ENCODE measurements at places on chromosomes 1 and 21.

DNA sequence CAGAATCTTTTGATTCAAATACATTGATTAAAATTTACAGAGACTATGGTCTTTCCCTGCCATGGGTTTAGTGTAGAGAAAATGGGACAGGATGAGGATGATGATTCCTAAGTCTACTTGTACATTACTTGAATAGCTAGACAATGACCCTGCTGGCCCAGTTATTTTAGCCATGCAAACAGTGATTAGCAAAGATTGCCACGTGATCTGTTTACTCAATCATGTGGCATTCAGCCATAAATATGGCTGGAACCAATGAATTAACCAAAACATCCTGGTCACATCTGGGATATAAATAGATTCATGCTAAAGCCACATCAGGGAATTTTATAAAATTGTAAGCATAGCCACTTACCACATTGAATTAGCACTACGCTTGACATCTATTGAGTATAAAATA is 167.3 kb downstream of the PBX1 start:
- DNase-seq = no peak

- DNase-seq = no peak
Observed at GRCh38 chr1:8742022-8742924, 75.2 kb downstream of the RERE start.

DNA sequence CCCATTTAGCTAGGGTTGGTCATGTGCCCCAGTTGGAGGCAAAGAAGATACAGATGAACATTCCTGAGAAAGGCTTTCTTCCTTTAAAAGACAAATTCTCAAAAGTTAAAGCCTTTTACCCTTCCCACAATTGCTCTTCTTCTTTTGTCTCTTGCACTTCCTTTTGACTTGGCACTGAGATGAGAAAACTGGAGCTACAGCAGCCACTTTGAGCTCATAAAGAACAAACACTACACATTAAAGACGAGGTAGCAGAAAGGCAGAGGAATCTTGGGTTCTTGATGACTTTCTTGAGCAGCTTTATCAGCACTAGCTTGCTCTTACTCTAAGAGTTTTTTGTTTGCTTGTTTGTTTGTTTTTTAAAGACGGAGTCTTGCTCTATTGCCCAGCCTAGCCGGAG is 92.2 kb downstream of the DAB1 start:
- DNase-seq = no peak

GRCh38 chr1:74522148-74522547 is 9.7 kb upstream of the LRRC53 start:
- DNase-seq = no peak

GRCh38 chr1:43140010-43140409 is 32.1 kb downstream of the EBNA1BP2 start:
- DNase-seq = no peak

- DNase-seq = no peak
Observed at GRCh38 chr1:212040629-212041412, 5.3 kb downstream of the DTL start.

DNA sequence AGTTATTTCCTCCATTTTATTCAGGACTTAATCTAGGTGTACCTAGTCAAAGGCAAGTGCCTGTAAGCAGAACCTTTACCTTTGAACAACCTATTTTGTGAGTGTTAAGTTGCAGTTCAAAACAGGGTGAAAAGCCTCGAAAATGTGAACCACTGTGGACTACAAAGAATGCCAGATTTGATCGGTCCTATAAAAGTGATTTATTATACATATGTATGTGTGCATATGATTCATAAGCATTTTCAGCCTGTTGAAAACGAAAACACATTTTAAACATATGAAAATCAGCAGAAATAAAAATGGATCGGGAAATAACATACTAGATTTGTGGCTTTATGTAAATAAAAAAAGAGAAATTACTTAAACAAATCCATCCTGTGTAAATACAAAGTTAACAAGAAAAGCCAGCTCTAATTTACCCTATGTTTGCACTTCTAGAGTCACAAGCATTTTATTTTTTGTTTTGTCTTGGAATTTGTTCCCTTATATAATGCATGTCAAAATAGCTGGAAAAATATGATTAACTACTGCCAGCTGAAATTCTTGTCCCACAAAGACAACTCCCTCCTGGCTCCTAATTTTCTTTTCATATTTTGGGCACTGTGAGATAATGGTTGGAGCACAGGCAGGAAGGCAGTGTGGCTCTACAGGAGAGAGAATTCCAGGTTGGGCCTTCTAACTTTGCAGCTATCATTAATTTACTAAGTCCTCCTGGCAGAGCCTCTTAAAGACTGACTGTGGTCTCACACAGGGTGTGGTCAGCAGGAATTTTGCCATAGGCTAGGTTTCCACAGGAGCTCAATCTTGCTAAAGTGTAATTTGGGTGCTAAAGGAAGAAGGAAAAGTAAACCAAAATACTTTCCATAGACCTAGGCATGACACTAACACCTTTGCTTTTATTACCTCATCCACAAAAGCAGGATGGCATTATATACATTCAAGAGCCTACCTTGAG is 70.2 kb upstream of the CDC42BPA start:
- no peak for DNase-seq

- no peak for DNase-seq
Observed at GRCh38 chr1:207935166-207935583, 24.2 kb upstream of the CD34 start.

- no peak for DNase-seq
Observed at GRCh38 chr1:25743164-25744139, 56.5 kb upstream of the SELENON start.

GRCh38 chr1:233233508-233234040 is 62.0 kb downstream of the PCNX2 start:
- no peak for DNase-seq

DNA sequence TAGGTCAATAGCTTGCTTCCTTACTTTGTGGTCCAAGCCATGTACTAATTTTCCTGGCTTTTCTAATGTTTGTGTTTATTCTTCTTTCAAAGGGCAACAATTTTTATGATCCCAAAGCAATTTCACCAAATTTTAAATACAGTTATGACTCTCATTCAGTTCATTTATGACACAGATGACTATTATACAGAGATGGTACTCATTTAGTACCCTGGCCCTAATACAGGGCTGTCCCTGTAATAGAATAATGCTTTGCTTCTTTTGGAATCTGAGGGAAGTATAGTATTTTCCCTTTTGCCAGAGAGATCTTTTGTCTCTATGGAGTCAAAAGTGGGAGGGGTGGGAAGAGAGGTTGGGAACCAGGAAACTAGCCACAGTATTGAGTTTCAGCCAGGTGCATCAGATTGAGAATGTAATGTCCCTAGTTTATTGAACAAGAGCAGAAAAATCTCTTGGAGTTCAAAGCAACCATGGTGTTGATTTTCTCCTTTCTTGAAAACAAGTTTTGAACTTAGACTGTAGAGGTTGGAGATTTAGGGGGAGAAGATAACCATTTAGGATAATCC is 20.4 kb downstream of the DENND2D start:
- DNase-seq = no peak

DNA sequence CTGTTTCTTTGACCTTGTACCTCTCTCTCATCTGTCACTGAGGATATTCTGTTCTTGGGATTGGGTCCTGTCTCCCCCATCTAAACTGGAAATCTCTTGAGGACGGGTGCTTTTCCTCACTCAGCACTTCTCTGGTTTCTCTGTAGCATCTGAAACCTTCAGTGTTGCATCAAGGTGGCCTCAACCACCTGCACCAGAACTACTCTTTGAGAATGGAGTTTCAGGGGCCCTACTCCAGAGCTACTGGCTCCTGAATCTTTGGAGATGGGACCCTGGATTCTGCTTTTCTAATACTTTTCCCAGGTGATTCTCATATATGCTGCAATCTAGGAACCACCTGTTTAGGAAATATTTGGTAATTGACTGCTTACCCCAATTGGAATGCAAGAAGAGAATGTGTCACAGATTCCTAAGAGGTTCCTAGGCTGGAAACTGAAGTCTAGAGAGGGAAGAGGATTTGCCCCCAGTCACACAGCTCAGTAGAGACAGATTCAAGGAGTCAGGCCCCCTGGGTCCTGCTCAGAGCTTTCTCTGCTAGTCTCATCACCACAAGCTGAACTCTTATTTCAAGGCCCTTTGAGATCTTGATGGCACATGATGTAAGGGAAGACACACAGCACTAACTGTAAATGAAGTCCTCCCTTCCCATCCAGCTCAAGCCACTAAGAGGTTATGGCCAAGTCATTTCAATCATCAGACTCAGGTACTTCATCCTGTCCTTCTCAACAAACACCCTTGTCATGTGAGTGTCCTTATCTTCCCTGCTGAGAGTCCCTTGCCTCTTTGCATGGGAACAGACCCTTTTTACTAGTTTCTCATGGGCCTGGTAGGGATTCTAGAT is 48.7 kb downstream of the EIF2D start:
- no peak for DNase-seq

DNA sequence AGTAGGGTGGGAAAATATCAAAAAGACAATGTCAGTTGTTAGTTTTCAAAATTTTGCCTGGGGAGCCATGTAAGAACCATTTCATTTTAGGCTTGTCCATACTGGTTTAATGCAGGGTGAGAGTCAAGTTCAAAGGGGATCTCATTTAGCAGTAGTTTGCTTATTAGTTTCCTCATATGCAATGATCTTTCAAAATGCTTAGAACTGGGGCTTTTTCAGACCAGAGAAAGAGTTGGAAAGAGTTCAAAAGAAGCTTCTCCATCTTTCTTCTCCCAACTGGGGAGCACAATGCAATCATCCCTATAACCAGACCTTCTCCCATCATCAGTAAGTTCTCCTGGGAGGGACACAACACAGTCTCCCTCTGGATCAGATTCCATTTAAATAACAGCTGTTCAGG is 16.5 kb upstream of the SLC30A1 start:
- DNase-seq = no peak

- no peak for DNase-seq
Observed at GRCh38 chr1:67143966-67144365, 9.2 kb upstream of the C1orf141 start.

DNA sequence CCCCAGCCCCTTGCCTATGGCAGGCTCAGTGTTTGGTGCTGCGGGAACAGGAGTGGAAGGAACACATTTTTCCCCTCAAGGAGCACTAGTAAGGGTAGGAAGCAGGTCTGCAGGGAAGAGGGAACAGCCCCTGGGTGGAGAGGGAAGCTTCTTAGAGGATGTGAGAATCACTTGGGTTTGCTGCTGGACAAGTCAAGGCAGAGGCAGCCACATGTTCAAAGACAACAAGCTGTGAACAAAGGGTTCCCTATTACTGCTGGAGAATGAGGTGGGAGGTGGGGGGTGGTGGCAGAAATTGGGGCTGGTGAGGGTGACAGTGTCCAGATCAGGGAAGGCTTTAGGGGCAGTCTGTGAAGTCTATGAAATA is 24.8 kb upstream of the CITED4 start:
- no peak for DNase-seq

GRCh38 chr1:148307583-148308185 is 155.6 kb upstream of the NBPF11 start:
- no peak for DNase-seq

DNA sequence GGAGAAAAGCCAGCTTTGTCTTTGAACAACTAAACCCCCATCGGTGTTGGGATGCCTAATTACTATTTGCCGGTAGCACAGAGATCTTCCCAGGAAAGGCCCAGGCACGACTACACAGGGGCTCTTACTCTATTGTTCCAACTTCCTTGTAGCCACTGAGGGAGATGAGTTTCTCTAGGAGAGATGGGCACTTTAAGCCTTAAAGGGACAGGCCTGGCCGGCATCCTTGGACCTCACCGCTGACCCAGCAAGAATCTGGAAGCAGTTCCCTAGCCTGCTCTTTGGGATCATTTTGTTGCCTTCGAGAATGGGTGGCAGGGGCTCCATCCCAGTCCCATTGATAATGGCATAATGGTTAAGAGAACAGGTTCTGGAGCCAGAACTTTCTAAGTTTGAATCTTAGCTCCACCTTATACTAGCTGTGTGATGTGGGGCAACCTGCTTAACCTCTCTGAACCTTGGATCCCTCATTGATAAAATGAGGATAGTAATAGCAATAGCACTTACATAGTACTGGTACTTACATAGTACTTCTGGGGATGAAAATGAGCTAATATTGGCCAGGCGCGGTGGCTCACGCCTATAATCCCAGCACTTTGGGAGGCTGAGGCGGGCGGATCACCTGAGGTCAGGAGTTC is 239.1 kb upstream of the TMEM51 start:
- no peak for DNase-seq

- no peak for DNase-seq
Observed at GRCh38 chr1:214364786-214365295, 83.9 kb downstream of the SMYD2 start.

DNA sequence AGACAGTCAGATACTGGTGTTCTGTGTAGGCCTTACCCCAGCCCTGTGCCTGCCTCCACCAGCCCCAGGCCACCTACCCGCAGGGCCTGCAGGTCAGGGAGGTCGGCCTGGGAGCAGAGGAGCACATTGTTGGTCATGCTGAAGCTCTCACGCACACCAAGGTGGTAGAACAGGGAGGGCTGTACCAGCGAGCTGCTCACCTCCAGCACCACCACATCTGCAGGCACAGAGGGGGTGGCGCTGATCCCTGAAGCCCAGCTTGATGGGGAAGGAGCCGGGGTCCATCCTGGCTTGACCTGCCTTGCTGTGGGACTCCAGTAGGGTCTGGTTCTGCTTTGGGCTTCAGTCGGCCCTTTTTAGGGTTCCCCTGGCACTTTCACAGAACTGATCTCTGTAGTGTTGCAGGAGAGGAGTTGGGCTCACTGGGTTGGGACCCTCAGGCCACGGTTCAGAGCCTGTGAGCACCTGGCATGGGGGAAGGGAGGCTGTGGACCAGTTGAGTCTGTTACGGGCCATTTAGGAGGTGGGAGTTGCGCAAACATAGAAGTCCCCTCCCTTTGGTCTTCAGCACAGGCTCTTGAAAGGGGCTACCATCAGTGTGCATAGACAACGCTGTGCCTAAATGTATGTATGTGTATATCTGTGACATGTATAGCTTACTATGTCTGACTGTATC is 1.9 kb downstream of the MAP3K6 start:
- no peak for DNase-seq

DNA sequence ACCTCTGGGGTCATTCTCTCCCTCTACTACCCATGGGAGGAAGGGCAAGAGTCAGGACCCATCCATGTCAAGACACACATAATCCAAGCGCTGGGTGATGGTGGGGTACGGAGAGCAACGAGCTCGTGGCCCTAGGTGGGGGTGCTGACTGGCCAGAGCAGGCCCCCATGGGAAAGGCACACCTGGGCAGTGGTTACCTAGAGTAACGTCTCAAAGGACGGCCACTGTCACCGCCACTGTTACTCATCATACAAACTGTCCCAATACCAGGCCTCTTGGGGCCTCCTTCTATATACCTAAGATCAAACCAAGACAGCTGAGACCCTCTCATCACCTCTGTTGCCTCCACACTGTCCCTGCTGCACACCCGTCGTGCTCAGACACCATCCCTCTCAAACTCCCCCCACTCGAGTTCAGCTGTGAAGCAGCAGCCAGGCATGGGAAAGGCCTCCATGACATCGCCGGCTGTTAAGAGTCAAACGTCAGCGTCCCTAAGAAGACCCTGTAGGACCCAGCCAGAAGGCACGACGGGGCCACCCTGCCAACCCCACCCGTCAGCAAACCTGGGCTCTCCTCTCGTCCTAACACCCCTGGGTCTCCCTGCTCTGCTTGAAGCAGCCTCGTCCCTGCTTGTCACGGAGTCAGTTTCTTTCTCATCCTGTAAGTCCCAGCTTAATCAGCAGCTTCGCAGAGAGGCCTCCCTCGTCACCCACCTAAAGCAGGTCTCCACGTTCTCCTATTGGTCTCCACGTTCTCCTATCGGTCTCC is 15.3 kb downstream of the NPHP4 start:
- no peak for DNase-seq

- DNase-seq = peak; percentile 42
Observed at GRCh38 chr1:201346337-201346939, 31.0 kb downstream of the TNNT2 start.

- no peak for DNase-seq
Observed at GRCh38 chr1:165376041-165376810, 19.7 kb upstream of the LMX1A start.

Measured in hematopoietic multipotent progenitor cell treated with erythropoietin and hydrocortisone succinate and interleukin-3 and kit ligand, for 17 days (in vitro differentiated cells).